ENCODE measurements at places on chromosomes 2 and 18. TPM values are rescaled to one million over a fixed set of nuclear protein-coding genes. Genes with fewer than 3 reads are reported as not detected.

The CNRIP1 gene
- 20.1 TPM for total RNA-seq

The REL gene
- 31.8 TPM for total RNA-seq

The PGAP1 gene
- total RNA-seq, result 12.1 TPM

The NEB gene
- total RNA-seq, result 1.9 TPM

The FEZ2 gene
- 53.2 TPM for total RNA-seq

The UNC80 gene
- not detected for total RNA-seq

GRCh38 chr2:126413079-126413478, 242.9 kb upstream of the GYPC start:
- no peak for DNase-seq

DNA sequence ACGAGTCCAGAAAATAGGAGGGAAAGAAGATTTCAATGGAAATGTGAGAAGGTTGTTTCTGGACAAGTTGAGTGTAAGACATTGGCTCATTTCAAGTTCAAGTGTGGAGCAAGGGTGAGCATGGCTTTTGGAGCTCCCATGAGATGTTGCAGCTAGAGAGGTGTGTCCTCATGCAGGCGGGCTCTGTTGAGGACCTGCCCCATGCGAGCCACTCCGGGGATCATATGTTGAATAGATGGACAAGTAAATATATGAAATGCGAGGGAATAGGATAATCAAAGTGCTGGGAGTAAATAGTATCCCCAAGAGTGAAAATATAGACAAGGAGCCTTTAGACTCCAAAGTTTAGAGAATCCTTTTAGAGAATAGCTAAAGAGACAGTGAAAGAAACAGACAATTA, 200.4 kb upstream of the NRP2 start:
- DNase-seq, result no peak

DNA sequence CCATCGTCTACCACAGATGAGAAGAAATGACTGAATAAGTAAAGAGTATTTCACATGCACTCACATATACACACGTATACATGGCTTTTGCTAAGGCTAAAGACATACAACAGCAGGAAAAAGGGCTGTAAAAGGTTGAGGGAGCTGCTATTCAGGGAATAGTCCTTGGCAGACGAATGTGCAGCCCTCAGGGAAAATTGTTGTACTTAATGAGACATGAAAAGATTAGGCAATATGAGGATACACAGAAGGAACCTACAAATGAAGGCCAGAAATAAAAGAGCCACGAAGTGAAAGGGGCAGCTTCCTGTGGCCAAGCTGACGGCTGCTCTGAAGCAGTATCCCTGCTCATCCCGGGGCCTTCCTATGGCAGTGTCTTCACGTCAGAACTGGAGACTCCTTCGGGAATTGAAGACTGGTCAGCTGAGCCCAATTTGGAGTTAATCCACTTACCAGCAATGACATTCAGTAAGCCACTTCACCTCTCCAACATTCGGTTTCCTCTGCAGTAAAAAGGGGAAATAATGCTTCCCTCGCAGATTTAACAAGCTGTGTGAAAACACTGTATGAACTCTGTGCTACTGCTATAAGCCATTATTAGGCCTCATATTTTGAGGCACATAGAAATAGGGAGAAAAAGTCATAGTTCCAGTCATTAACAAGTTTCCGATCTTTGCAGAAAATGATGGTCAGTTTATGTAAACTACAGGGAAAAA, 221.8 kb downstream of the STK39 start:
- DNase-seq, result no peak

- no peak for DNase-seq
Observed at GRCh38 chr18:55783921-55784320, 195.9 kb upstream of the TCF4 start.

- DNase-seq, result no peak
Observed at GRCh38 chr2:18540872-18541271, 19.6 kb downstream of the RDH14 start.

DNA sequence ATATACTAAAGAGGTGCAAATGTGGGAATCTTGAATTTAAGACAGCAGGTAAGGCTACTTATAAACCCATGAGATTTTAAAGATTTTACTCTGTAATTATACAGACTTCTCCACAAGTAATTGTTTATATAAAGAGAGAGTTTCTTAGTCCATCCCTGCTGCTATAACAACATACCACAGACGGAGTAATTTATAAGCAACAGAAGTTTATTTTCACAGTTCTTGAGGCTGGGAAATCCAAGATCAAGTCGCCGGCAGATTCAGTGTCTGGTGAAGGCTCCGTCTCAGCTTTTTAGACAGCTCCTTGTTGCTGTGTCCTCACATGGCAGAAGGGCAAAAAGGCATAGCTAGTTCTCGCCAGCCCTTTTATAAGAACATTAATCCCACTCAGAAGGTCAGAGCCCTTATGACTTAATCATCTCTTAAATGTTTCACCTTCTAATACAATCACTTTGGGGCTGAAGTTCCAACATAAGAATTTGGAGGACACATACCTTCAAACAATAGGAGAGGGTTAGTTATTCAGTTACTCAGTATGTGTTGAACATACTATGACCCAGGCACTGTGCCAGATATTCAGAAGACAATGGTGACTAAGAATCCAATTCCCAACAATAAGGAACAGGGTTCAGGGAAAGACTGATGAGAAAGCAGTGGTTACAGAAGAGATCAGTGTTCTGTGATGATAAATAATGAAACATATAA, 466.0 kb downstream of the RIT2 start:
- no peak for DNase-seq

GRCh38 chr2:217469203-217469810, 533.5 kb downstream of the TNS1 start:
- DNase-seq, result no peak

- DNase-seq, result no peak
Observed at GRCh38 chr2:237170020-237170419, 84.3 kb downstream of the COPS8 start.

DNA sequence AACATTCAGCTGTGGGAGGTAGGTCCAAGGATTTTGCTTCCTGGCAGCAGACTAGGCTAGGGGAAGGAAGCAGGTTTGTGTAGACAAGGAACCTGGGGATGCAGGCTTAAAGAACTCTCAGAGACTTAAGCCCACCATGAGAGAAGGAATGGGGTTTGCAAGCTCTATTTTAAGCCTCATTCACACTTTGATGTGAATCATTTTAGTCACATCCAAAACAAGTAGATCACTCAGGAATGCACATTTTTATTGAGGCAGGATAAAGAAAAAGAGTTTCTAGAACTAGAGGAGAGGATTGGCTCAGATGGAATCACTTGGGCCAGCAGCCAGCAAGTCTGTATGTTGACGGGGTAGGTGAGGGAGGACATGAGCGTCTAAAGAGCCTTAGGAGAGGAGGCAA, 3.3 kb upstream of the NAPG start:
- DNase-seq, result no peak

GRCh38 chr2:55926974-55927373, 3.4 kb upstream of the EFEMP1 start:
- DNase-seq, result no peak
